ENCODE measurements at places on chromosomes 12 and 14.

GRCh38 chr12:54036620-54037359 lies 3.9 kb downstream of the HOXC5 start:
- no peak for DNase-seq

DNA sequence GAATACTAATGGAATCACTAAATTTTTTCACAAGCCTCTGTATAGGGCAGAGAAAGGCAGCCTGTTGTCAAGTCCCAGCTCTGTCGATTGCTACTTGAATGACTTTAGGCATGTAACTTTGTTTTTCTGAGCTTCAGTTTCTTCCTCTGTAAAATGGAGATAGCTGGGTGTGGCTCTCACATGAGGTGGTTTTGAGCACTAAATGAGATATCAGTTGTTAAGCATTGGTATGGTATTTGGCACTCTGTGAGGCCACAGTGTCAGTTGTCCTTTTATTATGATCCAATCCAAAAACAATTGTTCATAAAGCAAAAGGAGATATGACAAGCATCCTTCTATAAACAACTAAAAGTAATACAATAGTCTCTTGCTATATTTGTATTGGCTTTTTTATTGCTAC lies 120.6 kb downstream of the DUSP6 start:
- DNase-seq, result no peak

- DNase-seq, result no peak
Measured at GRCh38 chr14:50649691-50650090, 18.4 kb downstream of the SAV1 start.

- DNase-seq, result no peak
Measured at GRCh38 chr12:51524386-51524901, 66.6 kb upstream of the SCN8A start.

- DNase-seq, result no peak
Measured at GRCh38 chr14:33777681-33778080, 173.2 kb downstream of the EGLN3 start.

- no peak for DNase-seq
Measured at GRCh38 chr14:83757916-83758315, 1772.0 kb upstream of the FLRT2 start.

DNA sequence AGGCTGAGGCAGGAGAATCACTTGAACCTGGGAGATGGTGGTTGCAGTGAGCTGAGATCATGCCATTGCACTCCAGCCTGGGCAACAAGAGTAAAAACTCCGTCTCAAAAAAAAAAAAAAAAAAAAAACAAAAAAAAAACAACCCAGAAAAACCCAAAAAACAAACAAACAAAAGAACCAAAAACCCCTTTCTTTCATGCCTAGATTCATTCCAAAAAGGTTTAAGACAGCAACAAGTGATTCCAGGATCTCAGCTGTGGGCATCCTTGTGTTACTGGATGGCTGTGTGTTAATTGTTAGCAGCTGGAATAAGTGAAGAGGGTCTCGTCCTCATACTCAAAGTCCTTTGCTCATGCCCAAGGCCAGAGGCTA lies 9.4 kb downstream of the GPRC5A start:
- DNase-seq, result no peak

GRCh38 chr12:53255996-53256395 lies 12.1 kb upstream of the ESPL1 start:
- no peak for DNase-seq

DNA sequence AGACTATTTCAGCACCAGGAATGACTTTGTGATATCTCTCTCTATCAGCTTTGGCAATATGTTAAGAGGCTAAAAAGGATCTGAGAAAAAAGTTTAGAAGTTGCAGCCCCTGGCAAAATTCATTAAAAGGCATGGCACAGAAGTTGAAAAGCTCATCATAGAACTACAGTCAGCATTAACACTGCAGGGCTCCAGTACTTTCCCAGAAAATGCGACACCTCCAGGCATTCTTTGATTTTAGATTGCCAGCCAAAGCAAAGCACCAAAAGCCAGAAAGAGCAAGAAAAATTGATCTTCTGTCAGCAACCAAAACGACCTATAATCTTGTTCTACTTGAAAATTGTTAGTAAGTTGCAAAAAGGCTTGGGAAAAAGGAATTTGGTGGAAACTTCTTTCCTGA lies 713.5 kb downstream of the FSCB start:
- no peak for DNase-seq

DNA sequence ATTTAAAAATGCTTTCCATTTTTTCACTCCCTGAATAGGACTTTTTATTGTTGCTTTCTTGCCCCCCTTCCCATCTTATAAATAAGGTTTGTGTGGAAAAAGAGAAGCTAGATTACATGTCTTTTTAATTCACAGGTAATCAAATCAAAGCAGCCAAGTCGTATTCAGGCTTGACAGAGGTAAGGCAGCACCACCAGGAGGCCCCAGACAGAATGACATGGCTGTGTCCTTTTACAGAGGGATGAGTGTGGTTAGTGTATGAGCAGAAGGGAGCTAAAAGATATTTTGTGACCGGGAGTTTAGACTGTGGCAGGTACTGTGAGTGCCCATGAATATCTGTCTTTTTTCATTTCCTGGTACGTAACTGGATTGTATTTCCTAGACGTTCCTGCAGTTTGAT lies 596.1 kb downstream of the ETNK1 start:
- no peak for DNase-seq

DNA sequence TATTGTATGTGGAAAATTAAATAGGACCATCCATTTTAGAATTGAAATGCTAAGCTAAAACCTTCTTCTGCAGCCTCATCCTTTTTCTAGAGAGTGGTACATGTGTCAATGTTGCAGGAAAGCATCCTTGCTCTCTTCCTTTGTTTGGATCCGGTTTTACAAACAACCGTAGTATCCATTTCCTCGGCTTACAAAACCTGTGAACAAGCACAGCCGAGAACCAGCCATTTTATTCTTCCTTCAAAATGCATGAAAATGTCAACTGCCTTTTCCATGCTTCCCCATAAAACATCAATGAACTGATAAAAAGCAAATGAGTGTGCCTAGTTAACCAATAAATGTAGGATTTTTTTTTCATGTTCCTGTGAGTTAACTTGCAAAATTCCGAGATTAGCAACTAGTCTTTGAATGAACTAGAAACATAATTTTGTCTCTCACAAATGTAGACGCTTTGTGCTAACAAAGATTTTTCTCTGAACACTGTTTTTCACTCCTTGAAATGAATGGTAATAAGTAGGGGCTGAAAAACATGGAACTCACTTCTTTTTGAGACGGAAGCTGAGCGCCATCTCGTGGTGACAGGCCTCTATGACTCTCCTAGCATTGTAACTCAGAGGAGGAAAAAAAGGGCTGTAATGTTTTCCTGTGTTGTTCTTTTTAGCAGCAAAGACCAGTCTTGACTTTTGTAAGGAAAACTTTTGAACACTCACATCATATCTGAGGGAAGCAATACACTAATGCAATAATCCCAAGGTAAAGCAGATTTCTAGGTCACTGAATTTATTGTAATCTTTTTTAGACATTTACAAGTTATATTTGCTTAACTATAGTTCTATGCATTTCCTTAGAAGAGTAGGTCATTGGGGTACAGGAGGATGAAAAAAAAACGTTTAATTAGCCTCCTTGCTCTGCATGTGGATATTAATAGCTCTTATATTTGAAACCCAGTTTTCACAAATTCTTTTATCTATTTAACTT lies 157.4 kb upstream of the FOXG1 start:
- DNase-seq, result no peak

DNA sequence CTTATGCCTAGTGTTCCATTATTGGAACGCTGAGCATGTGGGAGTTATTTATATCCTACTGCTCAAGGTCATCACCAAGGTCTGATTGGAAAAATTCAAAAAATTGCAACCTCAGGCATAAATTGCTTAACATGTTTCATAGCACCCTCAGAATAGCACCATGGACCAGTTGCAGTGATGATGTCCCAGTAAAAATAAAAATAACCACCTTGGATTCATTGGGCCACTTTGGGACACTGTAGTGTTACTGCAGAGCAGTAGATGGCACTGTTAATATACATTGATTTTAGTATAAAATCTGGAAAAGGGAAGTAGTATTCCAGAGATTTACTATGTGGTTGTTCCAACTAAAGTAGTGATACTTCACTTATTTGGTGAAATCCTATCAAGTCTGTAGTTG lies 31.0 kb upstream of the PTCSC3 start:
- no peak for DNase-seq

DNA sequence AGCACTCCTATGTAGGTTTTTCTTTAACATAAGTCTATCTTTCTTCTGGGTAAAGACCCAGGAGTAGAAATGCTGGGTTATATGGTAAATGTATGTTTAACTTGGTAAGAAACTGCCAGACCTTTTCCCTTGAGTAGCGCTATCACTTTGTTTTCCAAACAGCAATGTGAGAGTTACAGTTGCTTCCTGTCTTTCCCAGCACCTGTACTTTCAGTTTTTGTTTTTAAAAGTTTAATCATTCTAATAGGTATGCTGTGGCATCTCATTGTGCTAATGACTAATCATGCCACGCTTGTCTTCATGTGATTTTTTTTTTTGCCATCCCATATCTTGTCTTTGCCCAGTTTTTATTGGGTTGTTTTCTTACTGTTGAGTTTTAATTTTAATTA lies 28.1 kb downstream of the GIT2 start:
- no peak for DNase-seq

GRCh38 chr12:120365675-120366340 lies 3.2 kb downstream of the MSI1 start:
- DNase-seq, result no peak

- DNase-seq, result no peak
Measured at GRCh38 chr12:18468246-18469075, 207.1 kb downstream of the PIK3C2G start.

DNA sequence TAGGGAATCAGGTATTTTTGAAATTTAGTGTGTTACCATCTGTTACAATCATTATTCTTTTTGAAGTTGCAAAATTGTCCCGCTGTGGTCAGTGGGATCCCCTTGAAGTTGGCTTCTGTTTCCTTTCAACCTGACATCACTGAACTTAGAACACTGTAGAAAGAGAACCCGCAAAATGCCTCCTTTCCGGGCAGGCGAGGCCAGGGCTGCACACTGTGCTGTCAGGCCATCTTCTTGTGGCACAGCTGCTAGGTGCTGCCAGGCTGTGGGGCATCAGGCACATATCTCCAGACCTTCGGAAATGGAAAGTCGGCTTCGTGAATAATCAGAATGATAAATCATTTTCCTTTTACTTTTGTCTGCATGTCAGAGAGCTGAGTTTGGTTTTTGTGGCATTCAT lies 103.5 kb downstream of the GLT1D1 start:
- DNase-seq, result no peak

DNA sequence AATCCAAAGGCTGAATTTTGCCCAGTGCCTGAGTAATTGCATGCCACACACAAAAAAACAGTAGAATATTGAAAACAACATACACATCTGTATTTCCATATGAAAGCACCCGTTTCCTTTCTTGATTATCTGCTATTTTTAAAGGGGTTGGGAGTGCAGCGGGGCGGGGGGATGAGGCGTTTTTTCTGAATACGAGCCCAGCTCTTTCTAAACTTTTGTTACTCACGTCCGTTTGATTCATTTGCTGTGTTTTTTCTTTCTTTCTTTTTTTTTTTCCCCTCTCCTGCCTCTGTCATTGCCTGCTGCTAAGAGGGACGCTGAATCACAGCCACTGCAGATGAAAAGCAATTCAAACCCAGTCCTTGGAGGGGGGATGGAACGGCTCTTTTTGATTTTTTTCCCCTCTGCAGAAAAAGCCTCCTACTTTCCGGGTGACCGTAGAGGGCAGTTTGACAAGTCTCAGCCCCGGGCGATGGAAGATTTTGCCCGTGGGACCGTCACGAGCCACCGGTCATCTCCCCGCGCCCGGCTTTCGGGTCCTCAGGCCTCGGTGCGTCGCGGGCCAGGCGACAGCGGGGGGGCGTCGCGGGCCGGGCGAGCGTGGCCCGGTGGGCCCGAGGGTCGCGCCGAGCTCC lies 572 bp upstream of the RASSF8 start:
- no peak for DNase-seq

DNA sequence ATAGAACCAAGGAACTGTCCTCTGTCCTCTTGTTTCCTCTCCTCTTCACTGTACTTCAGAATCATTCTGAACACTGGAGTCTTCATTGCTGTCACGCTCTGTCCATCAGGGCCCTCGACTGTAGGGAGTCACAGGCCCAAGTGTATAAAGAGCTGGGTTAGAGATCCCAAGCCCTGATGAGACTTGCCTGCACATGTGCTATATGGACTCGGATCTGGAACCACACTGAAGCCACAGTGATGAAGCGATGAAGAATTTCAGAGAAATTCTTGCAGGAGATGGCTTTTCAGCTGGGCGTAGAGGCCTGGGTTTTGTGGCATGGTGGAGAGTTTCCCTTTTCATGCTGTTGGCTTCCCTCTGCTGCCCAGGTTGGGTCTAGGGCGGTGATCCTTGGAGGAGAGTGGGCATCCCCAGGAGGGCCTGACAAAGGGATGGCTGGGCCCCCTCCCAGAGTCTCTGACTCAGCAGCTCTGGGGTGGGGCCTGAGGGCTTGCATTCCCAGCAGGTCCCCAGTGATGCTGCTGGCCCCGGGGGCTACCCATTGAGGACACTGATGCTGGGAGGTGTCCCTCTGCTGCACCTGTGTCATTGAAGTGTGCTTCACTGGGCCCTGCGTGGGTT lies 39.6 kb upstream of the YY1 start:
- no peak for DNase-seq

DNA sequence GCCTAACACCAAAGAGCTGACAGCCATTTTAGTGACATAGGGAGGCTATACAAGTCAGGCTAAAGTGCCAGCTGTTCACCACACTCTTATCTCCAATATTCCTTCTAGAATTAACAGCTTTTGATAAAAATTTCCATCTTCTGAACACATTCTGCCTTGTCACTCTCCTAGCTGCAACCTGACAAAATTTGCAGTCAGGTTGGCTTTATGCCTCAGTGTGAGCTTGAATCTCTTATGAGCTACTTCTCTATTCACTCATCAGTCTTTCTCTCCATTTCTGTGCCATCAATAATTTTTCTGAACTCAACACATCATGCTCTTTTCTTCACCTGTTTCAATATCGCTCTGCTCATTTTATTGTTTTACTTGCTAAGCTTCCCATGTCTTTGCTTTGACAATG lies 50.2 kb downstream of the TMTC1 start:
- DNase-seq, result no peak

GRCh38 chr14:64706593-64707193 lies 2.5 kb downstream of the PLEKHG3 start:
- no peak for DNase-seq

DNA sequence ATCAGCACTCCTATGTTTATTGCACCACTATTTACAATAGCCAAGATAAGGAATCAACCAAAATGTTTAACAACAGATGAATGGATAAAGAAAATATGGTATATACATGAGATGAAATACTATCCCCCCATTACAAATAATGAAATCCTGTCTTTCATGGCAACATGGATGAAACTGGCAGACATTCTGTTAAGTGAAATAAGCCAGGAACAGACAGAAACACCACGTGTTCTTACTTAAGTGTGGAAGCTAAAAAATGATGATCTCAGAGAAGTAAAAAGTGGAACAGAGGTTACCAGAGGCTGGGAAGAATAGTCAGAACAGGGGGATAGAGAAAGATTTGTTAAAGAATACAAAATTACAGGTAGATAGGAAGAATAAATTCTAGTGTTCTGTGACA lies 113.7 kb upstream of the MDM1 start:
- no peak for DNase-seq

GRCh38 chr12:40216516-40217288 lies 8.1 kb upstream of the LRRK2 start:
- DNase-seq, result no peak

GRCh38 chr14:22271838-22272799 lies 316.9 kb downstream of the DAD1 start:
- DNase-seq, result no peak
